HAP-1 (cell line): ENCODE measurements at places on chromosomes 13 and 19.
A peak's percentile ranks its signal among the peaks of the same experiment; 100 is the strongest.

DNA sequence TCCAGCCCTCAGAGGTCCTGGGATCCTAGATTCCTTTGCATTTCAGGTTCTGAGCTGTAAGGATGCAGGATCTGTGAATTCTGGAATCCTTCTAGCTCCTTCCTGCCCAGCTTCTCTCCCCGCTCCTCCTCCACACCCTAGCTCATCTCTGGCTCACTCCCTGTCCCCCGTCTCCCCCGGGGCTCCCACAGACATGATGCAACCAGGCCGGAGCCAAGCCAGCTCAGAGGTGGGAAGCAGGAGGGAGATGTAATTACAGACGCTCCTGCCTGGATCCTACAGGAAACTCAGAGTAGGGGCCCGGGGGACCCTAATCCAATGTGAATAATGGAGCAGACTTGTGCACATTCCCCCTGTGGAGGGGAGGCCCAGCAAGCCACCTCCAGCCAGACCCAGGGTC, 4.5 kb downstream of the GNG8 start:
- no peak for DNase-seq

DNA sequence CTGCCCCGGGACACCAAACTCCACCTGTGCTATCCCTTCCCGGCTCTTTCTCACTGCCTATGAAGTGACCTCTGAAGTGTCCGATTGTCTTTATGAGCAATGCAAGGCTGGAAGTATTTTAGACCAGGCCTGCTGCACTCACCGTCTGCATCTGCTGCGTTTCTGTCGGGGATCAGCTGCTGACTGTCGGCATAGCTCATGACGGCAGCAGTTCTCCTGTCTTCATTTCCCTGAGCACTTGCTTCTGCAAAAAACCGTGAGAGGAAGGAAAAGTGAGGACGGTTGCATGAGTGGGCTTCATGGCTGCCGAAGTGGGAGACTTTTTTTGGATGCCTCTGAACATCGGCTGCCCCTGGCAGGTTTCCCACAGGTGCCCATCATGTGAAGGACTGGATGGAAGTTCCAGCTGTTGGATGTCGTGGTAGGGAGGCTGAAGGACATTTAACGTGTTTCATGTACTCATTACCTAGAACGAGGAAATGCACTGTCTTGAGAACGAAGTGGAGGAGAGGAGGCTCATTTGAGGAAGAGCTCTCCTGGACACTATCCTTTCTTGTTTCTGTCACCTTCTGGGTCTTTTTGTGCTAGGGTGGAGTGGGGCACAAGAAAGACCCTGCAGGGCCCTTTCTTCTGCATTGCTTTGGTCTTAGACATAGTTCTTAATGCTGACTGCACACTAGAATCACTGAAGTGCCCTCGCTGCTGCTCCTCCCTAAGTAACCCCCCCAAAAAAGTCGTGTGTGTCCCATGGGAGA, 94.7 kb downstream of the RNASEH2B start:
- DNase-seq = no peak

- DNase-seq = no peak
Observed at GRCh38 chr19:51693260-51693659, at the start of gene SPACA6. SPACA6 (plus strand) TSS chr19:51693330; CDS start chr19:51693527, 197 bp downstream.

- no peak for DNase-seq
Observed at GRCh38 chr19:53871454-53871853, 3.8 kb downstream of the MYADM start.

DNA sequence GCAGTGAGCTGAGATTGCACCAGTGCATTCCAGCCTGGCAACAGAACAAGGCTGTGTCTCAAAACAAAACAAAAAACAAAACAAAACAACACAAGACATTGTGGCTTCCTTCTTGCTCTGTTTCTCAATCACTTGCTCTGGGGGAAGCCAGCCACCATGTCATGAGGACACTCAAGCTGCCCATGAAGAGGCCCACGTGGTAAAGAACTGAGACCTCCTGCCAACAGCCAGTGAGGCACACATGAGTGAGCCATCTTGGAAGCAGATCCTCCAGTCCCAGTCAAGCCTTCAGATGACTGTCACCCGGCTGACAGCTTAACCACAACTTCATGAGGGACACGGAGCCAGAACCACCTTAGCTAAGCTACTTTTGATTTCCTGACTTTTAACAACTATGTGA, 25.2 kb downstream of the CPT1C start:
- no peak for DNase-seq

GRCh38 chr19:35757231-35757748, 461 bp upstream of the HSPB6 start:
- peak; percentile 51 for DNase-seq

- DNase-seq = no peak
Observed at GRCh38 chr13:29541400-29541799, 54.1 kb downstream of the SLC7A1 start.

DNA sequence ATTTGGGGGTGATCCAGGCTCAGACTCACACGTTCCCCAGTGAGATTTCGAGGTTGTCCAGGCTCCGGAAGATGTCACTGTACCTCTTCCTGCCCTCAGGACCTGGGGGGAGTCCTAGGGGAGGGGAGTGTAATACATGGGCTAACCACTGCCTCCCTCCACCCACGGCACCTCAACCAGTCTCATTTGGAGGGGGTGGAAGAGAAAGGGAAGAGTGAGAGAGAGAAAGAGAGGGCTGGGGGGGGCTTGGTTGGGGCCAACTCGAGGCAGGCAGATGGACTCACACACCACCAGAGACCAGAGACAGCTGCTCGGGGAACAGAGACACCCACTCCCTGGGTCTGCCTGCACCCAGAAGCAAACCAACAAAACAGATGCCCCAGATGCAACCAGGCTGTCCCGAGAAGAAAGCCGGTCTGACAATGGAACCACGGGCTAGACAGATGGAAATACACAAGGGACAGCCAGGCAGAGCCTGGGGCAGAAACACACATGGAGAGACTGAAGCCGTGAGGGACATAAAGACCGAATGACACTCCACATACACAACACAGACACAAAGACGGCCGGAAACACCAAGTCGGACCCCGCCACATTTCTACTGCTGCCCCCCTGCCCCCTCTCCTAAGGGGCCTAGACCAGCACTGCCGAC, 825 bp downstream of the GMIP start:
- DNase-seq = no peak

GRCh38 chr19:53703361-53703760, 71.6 kb downstream of the DPRX start:
- DNase-seq = no peak

- DNase-seq = no peak
Observed at GRCh38 chr13:57813651-57814050, 182.1 kb downstream of the PCDH17 start.

- DNase-seq = no peak
Observed at GRCh38 chr13:102276404-102276803, 125.4 kb downstream of the FGF14 start.

DNA sequence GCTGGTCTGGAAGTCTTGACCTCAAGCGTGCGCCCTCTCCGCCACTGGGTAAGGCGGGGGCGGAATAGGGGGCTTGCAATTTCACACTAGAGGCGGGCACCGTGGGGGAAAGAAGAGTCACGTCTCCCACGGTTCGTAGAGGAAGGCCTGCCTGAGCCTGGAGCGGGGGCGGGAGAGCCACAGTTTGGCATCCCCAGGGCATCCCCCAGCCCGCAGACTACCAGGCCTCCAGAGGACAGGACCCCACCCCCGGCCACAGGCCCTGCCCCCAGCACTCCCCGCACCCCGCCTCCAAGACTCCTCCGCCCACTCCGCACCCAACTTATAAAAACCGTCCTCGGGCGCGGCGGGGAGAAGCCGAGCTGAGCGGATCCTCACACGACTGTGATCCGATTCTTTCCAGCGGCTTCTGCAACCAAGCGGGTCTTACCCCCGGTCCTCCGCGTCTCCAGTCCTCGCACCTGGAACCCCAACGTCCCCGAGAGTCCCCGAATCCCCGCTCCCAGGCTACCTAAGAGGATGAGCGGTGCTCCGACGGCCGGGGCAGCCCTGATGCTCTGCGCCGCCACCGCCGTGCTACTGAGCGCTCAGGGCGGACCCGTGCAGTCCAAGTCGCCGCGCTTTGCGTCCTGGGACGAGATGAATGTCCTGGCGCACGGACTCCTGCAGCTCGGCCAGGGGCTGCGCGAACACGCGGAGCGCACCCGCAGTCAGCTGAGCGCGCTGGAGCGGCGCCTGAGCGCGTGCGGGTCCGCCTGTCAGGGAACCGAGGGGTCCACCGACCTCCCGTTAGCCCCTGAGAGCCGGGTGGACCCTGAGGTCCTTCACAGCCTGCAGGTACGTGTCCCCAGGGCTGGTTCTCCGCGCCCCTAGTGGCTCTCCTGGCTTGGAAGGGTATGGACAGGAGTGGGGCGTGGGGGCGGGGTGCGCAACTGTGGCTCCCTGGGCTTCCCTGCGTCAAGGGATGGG, at the start of gene ANGPTL4:
Gene ANGPTL4 (plus strand): TSS at position 353 of the 969 bp plus-strand sequence. CDS start 167 bp downstream, at position 520.
- peak; percentile 68 for DNase-seq

GRCh38 chr19:47421844-47422395, 2.6 kb upstream of the MEIS3 start:
- DNase-seq = peak; percentile 46

DNA sequence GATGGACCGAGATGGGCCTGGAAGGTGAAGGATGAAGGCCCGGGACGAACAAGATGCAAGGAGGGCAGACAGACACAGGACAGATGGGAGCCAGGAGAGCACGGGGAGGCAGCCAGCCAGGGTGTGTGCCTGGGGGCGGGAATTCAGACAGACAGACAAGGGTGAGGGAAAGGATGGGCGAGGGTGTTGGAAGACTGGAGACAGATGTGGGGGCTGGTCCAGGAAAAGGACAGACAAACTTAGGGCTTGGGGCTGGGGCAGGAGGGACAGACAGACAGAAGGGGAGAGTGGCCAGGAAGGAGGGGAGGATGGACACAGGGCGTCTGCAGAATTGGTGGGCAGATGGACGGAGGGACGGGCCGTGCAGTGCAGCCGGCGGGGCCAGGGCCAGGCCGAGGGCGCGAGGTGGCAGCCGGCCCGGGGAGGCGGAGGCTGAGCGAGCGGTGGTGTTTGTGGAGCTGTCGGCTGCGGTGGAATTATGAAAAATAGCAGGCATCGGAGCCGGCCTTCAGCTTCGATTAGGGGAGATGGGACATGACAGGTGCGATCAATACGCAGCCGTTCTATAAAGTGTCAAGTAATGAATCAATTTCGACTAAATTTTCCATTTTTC, 4.6 kb upstream of the ERFL start:
- DNase-seq = no peak

- no peak for DNase-seq
Observed at GRCh38 chr13:73056565-73056962, 2.2 kb upstream of the KLF5 start.
